Right renal pelvis (tissue), 4 donors: ENCODE measurements at places on chromosomes 5 and 9. TPM values are rescaled to one million over a fixed set of nuclear protein-coding genes. Genes with fewer than 3 reads are reported as not detected.

DNA sequence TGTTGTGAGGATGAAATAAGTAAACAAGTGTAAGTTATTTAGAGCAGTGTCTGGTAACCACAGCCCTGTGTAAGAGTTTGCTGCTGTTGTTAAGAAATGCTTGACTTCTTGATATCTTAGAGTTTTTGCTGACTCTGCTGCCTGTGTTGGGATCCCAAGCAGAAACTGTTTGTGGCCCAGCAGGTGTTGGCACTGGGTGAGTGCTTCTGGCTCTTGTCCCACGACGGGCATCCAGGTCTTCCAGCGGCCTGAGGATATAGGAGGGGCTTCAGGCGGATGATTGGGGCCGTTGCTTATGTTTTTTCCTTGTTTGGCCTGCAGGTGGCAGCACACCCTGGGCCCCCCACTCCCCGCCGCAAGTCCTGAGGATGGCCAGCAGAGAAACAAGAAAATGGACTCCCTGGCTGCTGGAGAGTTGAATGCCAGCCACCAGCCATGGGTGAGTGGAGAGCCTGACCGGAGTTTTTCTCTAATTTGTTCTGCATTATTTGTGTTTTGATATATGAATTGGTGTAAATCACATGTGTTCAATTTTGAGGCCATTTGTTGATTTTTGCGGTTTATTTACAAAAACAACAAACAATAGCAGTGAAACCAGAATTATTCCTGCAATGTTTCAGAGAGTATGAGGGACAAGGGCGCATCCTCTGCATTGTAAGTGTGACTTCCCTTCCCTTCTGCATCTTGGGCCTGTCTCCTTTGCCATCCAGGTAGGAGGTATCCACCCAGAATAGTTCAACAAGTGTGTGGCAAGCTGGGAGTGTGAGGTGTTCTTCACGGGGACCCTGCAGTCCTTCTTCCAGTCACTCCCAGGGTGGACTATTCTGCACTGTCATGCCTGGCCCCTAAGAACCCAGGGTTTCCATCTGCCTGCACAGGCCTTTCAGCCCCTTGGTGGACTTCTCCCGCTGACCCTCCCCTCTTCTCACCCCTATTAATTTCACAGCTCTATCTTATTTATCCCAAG lies 50.3 kb downstream of the SLC22A5 start:
- peak; percentile 73 for DNase-seq

GRCh38 chr9:87513161-87513560 lies 15.5 kb downstream of the DAPK1 start:
- DNase-seq: no peak

- no peak for DNase-seq
Observed at GRCh38 chr5:137136991-137137632, 362.0 kb downstream of the SPOCK1 start.

GRCh38 chr9:33498387-33498786 lies 24.7 kb upstream of the NOL6 start:
- DNase-seq: no peak

DNA sequence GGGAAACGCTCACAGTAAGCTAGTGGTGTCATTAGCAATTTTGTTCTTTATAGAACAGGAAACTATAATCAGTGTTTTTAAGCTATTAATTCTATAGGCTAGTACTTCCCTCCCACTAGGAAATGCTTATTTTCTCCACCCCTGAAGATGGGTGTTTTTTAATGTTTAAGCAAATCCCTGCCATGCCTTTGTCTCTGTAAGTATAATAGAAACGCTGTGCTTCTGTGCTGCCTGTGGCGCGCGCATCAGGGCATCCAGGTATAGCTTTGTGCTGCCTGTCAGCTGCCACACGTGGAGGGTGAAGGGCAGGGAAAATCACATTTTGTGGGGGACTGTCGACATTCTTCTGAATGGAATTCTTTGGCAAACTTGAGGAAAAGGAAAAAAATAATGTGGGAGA lies 217.5 kb downstream of the RAB3C start:
- DNase-seq: no peak

- DNase-seq: peak; percentile 67
Observed at GRCh38 chr9:130183133-130183762, 11.0 kb downstream of the NCS1 start.

- DNase-seq: no peak
Observed at GRCh38 chr9:133505186-133505830, 19.5 kb downstream of the MYMK start.

GRCh38 chr5:78899922-78900362 lies 85.2 kb downstream of the ARSB start:
- DNase-seq: no peak

GRCh38 chr9:130930132-130930803 lies 8.8 kb downstream of the FIBCD1 start:
- no peak for DNase-seq

DNA sequence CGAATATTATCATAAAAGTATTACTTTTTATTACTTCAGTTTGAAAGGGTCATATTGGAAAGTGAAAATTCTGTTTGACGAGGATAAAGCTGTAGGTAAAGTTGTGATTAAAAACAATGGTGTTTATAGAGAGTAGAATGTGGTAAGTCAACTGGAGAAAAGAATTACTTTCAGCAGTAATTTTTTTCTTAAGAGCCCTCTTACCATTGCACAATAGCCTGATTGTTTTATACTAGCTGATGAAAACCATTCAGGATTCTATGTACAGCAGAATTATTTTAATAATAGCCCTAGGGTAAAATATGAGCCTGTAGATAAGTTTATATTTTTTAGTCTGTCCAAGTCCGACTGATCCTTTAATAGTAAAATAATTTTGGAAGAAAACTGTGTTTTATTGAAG lies 16.6 kb downstream of the CDC42SE2 start:
- DNase-seq: no peak

DNA sequence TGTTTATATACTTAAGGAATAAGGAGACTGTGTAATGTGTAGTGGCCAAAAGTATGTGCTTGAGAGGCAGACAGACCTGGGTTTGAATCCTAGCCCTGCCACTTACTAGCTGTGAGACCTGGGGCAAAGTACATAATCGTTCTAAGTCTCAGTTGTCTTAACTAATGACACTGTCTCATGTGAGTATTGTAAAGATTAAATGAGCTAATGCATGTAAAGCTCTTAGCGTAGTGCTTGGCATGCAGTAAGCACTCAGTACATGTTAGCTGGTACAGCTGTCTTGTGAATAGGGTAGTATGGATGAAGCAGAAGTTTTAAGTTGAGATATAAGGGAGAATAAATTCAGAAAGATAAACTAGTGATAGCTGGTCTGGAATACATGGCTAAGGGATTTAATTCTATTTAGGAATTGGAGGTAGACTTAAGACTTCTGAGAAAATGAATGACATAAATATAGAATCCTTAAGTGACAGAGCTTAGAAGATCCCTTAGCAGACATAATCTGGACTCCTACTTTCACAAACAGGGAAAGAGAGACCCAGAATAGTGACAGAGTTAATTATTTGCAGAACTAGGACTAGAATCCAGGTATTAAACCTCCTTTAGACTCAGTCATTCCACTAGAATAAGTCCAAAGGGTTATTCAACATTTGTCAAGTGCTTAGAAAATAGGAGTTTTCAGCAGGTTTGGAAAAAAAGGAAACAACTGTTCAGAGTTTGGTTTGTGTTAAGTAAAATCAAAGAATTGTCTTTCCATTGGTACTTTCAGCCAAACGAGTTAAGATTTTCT lies 13.1 kb downstream of the GPR21 start:
- DNase-seq: no peak

DNA sequence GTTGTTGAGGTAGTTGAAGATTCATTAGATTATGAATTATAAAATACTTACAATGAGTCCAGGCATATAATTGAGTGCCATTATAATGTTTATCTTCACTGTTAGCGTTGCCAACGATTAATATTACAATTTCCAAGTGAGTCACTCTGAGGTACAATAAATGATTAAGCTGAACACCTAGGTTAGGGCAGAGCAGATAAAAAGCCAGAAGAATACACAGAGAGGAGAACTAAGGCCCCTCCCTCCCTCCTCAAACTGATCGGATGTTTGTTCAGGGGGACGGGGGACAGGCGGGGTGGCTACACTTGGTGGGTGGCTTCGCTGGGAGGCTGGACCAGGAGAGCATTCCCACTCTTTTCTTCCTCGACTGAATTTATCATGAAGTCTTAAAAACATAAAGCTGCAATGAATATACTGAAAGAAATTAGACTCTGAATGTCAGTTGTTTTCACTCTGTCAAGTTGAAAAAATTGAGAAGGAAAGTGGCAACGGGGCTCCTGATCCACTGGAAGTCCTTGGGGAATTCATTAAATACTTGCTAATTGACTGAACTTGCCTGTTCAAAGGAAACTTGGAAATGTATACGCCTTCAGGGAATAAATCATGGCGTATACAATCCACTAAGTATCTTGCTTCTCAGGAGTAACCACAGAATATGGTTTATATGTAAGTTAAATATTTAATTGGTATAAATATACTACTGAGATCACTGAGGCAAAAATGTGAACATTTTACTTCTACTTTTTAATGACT lies 198.1 kb downstream of the TSSK1B start:
- DNase-seq: no peak

The PCDHB12 gene
- polyA plus RNA-seq: 4.6 TPM

The ZNF454 gene
- 6.5 TPM for polyA plus RNA-seq

The BRINP1 gene
- polyA plus RNA-seq: 3.5 TPM

The PRUNE2 gene
- polyA plus RNA-seq: 13.8 TPM

The AUH gene
- polyA plus RNA-seq: 52.5 TPM

The PCDHB3 gene
- 4.7 TPM for polyA plus RNA-seq
